GM04503 (cell line): ENCODE measurements at places on chromosomes 7 and 10.

DNA sequence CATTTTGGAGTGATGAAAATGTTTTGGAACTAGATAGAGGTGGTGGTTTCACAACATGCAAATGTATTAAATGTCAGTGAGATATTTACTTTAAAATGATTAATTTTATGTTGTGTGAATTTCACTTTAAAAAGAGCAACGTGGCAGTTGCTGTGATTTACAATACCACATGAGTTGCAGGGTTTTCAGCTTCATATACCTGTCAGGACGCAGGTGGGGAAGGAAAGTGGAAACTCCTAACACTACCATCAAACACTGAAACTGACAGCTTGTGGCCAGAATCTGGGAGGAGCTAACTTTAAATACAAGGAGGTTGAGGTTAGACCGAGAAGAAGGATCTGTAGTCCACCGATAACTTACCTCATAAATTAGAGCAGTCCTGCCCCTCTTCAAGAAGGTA lies 168.9 kb upstream of the TMEM72 start:
- DNase-seq, result no peak

DNA sequence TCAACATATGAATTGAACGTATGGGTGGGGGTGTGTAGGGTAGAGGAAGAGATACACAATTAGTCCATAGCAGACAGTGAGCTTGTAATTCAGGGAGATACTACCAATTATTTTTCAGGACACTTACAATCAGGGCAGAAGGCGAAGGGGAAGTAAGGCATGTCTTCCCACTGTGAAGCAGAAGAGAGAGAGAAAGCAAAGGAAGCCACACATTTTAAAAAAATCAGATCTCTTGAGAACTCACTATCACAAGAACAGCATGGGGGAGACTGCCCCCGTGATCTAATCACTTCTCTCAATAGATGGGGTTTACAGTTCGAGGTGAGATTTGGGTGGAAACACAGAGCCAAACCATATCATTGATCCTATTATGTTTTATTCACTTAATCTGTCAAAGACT lies 116.4 kb upstream of the RPA3 start:
- no peak for DNase-seq

DNA sequence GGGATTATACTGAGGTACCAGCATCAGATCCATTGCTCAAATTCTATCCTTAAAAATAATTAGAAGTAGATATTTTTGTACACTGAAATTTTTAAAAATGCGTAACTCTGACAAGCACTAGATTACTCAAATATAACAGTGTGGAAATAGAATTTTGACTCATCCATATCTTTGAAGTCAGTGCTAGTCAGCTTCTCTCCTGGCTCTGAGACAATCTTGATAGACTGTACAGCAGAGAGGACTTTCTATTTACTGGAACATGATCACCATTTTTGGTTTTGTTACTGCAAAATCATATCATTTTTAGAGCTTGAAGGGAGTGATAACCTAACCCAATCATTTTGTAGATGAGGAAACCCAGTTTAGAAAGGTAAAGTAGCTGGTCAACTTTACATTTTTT lies 195.0 kb downstream of the MTERF1 start:
- DNase-seq, result no peak

DNA sequence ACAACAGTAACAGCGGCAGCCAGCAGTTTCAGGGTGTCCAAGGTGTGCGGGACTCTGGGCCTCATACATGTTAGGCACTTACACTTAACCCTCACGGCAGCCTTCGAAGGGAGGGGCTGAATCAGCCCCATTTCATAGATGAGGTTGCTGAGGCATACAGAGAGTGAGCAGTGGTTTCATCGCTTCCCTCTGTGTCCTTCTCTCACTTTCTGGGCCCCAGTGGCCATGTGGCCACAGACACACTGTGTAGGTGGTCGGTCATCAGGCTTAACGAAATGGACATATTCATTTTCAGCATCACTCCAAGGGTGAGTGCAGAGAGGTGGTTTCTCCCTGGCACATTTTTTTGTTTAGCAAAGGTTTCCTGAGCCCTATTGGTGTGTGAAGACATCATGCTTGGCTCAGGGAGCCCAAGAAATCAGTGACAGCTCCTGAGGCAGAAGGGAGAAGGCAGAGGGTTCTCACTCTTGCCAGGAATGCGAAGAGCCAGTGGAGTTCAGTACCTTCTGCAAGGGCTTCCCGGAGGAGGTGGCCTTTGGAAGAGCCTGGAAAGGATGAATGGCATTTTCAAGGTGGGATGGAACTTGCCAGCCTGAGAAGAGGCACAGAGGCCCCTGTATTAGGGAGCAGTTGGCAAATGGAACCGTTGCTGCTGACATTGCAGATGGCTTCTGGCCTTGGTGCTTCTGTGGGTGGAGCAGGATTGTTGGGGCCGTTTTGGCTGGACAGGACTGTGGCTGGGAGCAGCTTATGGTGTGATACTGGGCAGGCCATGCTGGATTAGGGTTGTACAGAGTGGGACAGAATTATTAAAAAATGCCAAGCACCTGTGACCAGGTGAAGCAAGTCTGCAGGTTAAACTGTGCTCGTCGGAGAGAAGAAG lies 61.7 kb upstream of the PPIF start:
- DNase-seq, result no peak

- no peak for DNase-seq
Observed at GRCh38 chr10:1128115-1128514, 71.9 kb downstream of the WDR37 start.

GRCh38 chr10:132410056-132410778 lies 13.2 kb downstream of the PWWP2B start:
- DNase-seq, result no peak

DNA sequence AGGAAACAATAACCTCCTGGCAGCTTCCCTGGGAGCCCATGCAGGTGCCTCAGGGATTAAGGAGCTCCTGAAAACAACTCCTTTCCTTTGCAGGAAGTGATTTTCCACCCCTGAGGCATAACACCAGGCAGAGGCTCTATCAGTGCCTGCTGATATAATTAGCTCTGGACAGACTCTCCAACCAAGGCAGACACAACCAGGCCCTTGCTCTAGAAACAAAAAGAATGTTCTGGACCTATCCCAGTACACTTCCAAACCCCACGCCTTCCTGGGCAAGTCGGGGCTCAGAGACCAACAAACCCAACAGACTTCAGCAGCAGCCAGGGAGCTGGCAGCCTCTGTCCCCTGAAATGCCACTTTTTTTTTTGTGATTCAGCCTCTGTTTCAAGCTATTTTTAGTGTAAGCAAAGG lies 247.1 kb downstream of the KCNMA1 start:
- DNase-seq, result peak; percentile 7

DNA sequence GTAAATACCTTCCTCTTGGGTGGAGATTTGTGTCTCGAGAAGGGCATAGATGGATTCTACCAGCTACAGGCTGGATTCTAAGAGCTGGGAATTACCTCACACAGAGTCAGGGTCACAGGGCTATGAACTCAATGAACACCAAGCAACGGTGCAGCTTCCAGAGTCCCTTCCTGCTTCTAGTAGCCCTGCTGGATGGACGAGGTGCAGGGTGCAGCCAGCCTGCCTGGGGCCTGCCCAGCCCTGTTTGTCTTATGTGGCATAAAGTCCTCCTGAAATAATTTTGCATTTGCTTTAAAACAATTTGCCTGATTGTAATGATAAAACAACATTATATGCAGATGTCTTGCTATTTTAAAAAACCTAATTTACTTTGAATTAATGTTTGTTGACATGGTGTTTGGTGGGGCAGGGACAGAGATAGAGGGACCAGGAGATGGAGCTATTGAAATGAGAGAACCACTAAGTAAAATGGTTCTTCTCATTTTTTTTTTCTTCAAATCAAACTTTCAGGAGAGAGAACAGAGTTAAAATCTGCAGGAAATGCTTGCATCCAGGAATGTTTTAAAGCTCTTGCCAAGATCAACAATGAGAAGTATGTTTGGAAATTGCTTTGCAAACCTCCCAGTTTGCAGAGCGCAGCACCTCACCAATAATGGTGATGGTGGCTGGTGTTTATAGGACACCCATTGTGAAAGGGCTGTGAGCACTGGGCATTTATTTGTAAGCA lies 305.4 kb upstream of the PODXL start:
- DNase-seq, result peak; percentile 17

DNA sequence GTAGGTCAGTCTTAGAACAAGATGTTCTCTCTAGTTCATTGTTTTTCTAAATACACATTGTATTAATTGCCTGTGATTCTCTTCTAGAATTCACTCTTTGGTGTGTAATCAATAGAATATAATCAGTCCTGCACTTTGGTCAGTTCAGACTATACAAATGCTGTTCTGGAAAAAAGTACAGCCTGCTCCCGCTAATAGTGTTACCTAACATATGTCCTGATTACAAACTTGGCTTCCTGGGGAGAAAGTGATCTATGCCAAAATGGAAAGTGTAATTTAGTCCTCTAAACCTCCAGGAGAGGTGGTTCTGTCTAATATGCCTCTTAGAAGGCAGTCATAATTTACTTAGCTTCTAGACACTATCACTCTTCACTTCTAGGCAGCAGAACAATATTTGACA lies 215.5 kb downstream of the SEMA3D start:
- no peak for DNase-seq
